Osteocyte (in vitro differentiated cells): ENCODE measurements at places on chromosomes 5 and 9. TPM values are rescaled to one million over a fixed set of nuclear protein-coding genes. Genes with fewer than 3 reads are reported as not detected.

ZNF483 gene
- total RNA-seq, result 5.2 and 6.3 TPM in 2 replicates

- DNase-seq, result no peak
These were observed 495.0 kb downstream of the PRELID2 start for GRCh38 chr5:145340099-145340498.

DMGDH gene
- 1.1 and 2.4 TPM in 2 replicates for total RNA-seq

SLC6A7 gene
- total RNA-seq, result not detected in 2 replicates

- no peak for DNase-seq
These were observed 9.7 kb downstream of the OMD start for GRCh38 chr9:92414566-92414965.

SV2C gene
- total RNA-seq, result 0.05 TPM in 1 of 2 replicates, not detected in the other

GRCh38 chr5:11177999-11178711 is 417.1 kb upstream of the DAP start:
- DNase-seq, result no peak

- DNase-seq, result no peak
These were observed 128.8 kb downstream of the GPBP1 start for GRCh38 chr5:57302643-57303042.

- DNase-seq, result no peak
These were observed 416.5 kb upstream of the CCNH start for GRCh38 chr5:87829217-87829551.

DNA sequence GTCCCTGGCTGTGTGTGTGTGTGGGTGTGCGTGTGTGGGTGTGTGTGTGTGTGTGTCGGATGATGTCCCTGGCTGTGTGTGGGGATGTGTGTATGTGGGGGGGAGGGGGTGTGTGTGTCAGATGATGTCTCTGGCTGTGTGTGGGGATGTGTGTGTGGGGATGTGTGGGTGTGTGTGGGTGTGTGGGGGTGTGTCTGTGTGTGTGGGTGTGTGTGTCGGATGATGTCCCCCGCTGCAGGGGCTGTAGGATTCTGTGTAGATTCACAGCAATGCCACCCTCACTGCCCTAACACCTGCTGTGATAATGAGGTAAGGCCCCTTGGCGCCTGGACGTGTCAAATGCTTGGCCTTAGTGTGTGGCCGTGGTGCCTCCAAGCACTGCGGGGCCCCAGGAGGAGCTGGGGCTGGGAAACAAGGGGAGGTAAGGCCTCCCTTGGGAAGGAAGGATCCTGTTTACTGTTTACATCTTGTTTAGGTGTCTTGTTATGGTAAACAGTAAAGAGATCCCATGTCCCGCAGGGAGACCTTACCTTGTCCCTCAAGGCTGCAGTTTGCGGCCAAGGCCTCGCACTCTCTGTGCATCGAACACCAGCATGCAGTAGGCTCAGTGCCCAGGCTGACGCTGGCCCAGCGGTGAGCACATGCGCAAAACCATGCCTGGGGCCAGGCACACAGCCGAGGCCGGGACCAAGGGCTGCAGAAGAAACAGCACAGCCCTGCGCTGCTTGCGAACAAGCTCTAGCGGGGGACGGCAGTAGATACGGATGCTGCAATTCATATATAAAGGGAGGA is 24.1 kb downstream of the AHRR start:
- peak; percentile 79 for DNase-seq

GRCh38 chr5:116343961-116344360 is 230.7 kb downstream of the SEMA6A start:
- DNase-seq, result no peak

DNA sequence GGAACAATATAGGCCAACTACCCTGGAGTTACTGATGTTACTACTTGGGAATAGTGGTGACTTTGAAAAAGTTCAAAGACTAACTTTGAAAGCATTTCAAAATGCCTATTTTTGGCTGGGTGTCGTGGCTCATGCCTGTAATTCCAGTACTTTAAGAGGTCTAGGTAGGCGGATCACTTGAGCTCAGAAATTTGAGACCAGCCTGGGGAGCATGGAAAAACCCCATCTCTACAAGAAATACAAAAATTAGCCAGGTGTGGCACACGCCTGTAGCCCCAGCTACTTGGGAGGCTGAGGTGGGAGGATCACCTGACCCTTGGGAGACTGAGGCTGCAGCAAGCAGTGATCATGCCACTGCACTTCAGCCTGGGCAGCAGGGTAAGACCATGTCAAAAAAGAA is 105.3 kb downstream of the ARRDC3 start:
- DNase-seq, result no peak

DNA sequence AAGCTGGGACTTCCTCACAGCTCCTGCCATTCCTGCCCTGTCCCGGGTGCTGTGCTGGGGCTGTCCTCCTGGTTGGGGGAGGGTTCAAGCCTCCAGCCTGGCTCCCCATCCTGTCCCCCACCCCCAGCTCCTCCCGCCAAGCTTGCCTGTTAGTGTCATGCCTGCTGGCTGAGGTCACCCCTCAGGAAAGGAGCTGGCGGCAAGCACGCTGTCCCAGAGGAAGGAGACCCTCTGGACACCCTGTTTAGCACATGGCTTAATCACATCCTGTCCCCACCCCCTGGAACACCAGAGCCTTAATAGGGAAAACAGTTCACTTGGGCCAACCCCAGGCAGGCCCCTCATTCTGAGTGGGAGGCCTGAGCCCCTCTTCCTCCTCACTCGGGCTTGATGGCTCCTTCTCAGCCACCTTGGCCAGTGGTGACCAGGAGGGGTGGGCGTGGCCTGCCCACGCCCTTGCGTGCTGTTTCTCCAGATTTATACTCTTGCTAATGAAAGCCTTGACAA is 9.2 kb upstream of the PHYHD1 start:
- DNase-seq, result no peak

ZSWIM6 gene
- 20.6 and 20.7 TPM in 2 replicates for total RNA-seq

- no peak for DNase-seq
These were observed 111.3 kb upstream of the PCA3 start for GRCh38 chr9:76652894-76653293.

CFAP77 gene
- total RNA-seq, result 0.48 and 0.68 TPM in 2 replicates

PHYKPL gene
- total RNA-seq, result 70.2 and 71.3 TPM in 2 replicates

DNA sequence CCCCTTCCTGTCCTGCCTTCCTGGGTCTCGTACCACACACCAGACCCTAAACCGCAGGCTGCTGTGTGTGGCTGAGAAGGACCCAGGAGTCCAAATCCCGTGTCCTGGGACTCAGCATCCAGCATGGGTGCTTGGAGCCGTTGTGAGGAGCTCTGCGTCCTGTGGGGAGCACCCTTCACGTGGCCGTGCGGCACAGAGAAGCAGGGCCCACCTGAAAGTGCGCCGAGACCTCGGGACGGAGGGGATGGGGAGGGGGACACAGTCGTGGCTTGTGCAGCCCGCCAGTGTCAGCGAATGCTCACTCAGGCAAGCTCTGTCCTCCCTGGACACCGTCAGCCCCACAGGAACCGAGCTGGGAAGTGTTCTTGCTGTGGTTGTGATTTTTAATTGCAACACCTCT is 244.6 kb downstream of the CACNA1B start:
- no peak for DNase-seq

DNA sequence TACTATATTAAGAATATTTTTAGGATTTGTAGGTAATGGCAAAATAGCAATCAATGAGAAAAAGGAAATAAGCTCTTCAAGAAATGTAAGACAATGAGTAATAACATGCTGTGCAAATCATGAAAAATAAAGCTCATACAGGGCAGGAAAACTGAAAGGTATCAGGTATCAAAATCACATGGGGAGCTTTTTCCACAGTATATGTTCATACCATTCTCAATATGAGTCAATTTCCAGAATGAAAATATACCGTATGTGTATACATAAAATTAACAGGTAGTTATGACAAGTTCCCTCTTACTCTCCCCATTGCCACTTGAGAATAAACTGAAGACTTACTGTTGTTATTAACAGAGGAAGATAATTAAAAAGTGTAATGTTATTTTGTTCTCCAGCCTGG is 35.9 kb downstream of the EFCAB9 start:
- DNase-seq, result no peak

DNA sequence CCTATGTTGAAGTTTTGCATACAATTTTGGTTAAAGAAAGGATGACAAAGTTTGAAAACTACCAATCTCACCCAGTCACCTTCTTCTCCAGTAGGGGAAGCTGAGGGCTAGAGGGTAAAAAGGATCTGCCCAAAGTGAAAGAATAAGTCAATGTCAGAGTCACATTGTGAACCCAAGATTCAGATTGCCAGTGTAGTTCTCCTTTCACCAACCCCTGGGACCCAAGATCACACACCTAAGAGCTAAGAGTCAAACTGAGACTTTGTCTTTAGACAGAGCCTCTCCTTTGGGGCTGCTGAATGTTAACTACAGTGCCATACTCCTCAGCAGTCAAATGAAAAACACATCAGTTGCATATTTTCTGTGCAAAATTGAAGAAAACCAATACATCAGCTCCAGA is 210.6 kb downstream of the ATP10B start:
- no peak for DNase-seq

GRCh38 chr9:18555105-18555883 is 81.3 kb downstream of the ADAMTSL1 start:
- no peak for DNase-seq

GRCh38 chr9:94056442-94056974 is 27.8 kb upstream of the PTPDC1 start:
- DNase-seq, result no peak

- DNase-seq, result no peak
These were observed 32.9 kb upstream of the MAN2A1 start for GRCh38 chr5:109656829-109657228.
